Bronchial smooth muscle cell (primary cell): ENCODE measurements at places on chromosomes 6 and 20. TPM values are rescaled to one million over a fixed set of nuclear protein-coding genes. Genes with fewer than 3 reads are reported as not detected.

The VSX1 gene
- total RNA-seq: not detected in 2 replicates

The HSPA1L gene
- total RNA-seq: 1.7 and 2.3 TPM in 2 replicates

The MEP1A gene
- not detected in 2 replicates for total RNA-seq

The DEFB124 gene
- not detected in 2 replicates for total RNA-seq

The WDR27 gene
- 13.7 and 16.2 TPM in 2 replicates for total RNA-seq

The ADGRG6 gene
- under 0.01 and 0.32 TPM in 2 replicates for total RNA-seq

The C6orf52 gene
- total RNA-seq: not detected in 2 replicates

The PNPLA1 gene
- not detected in 2 replicates for total RNA-seq

The FAM83C gene
- total RNA-seq: not detected in 2 replicates

The B4GALT5 gene
- total RNA-seq: 10.2 and 15.0 TPM in 2 replicates

The TRIM40 gene
- total RNA-seq: not detected in 2 replicates

The PDYN gene
- total RNA-seq: not detected in 2 replicates

The BMP5 gene
- 0.16 TPM in 1 of 2 replicates, not detected in the other for total RNA-seq

The SAMD10 gene
- total RNA-seq: 0.34 and 0.47 TPM in 2 replicates

The ASF1A gene
- 10.8 and 14.2 TPM in 2 replicates for total RNA-seq

The GNRH2 gene
- 0.26 and 0.32 TPM in 2 replicates for total RNA-seq

The LAMA2 gene
- total RNA-seq: 110 and 204 TPM in 2 replicates

The KCNG1 gene
- total RNA-seq: 5.5 and 10.6 TPM in 2 replicates

The FNDC1 gene
- total RNA-seq: 0.16 and 0.60 TPM in 2 replicates

The C6orf163 gene
- 1.4 and 2.4 TPM in 2 replicates for total RNA-seq

The ADRM1 gene
- 63.5 and 66.2 TPM in 2 replicates for total RNA-seq

The SMOC2 gene
- total RNA-seq: not detected in 2 replicates

The KCNQ2 gene
- not detected in 2 replicates for total RNA-seq

The IFT52 gene
- 47.6 and 61.9 TPM in 2 replicates for total RNA-seq

The BPIFA1 gene
- total RNA-seq: not detected in 2 replicates

The RUNX2 gene
- 0.52 and 1.3 TPM in 2 replicates for total RNA-seq

The PACRG gene
- 0.16 and 0.17 TPM in 2 replicates for total RNA-seq

The PERP gene
- 18.6 and 29.8 TPM in 2 replicates for total RNA-seq

The MOXD1 gene
- total RNA-seq: 21.6 and 71.6 TPM in 2 replicates
